ENCODE measurements at places on chromosomes 5 and 9.

GRCh38 chr9:18474783-18475182 lies 830 bp downstream of the ADAMTSL1 start:
- no peak for DNase-seq

GRCh38 chr9:35920051-35920620 lies 10.8 kb downstream of the SPAAR start:
- DNase-seq = no peak

DNA sequence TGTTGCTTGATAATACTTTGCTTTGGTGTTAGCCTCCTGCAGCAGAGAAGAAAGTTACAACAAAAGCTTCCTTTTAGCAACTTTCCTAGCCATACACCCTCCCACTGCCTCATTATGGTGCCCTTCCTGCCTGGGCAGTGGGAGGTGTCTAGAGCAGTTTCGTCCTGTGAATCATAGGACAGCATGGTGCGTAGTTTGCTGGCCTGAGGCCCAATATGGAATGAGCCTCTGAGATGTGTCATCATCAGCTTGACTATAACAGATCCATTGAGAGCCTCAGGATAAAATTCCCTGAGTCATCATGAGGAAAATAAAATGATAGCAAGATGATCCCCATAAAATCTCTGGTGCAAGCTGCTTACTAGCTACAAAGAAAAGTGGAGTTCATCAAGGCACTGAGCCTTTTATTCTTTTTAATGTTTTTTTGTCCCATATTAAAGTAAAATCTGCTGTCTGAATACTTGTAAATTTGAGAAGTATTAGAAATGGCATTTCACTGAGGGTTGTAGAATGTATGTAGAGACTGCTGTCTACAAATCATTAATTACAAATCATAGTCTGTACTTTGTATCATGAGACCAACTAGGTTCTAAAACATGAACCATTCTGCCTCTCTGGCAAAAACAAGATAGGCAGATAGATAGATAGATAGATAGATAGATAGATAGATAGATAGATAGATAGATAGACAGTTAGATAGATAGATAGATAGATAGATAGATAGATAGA lies 303.0 kb upstream of the PDE4D start:
- DNase-seq = no peak

DNA sequence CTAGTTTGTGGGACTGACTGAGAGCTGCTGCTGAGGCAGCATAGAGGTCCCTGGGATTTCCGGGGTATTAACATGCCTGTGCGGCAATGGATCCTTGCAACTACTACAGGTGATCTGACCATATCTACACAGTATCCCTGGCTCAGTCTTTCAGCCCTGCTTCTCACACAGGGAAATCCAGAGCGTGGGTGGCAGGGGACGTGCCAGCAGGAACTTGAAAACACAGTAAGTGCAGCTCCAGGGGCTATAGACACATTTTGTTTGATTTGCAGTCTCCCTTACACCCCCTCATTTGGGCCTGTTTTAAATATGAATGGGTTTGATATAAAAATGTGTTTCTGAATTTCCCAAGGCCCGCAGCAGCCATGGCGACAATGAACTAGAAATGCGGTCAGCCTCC lies 209.5 kb downstream of the DCP2 start:
- no peak for DNase-seq

GRCh38 chr5:71922584-71923106 lies 184.6 kb upstream of the MAP1B start:
- DNase-seq = no peak

DNA sequence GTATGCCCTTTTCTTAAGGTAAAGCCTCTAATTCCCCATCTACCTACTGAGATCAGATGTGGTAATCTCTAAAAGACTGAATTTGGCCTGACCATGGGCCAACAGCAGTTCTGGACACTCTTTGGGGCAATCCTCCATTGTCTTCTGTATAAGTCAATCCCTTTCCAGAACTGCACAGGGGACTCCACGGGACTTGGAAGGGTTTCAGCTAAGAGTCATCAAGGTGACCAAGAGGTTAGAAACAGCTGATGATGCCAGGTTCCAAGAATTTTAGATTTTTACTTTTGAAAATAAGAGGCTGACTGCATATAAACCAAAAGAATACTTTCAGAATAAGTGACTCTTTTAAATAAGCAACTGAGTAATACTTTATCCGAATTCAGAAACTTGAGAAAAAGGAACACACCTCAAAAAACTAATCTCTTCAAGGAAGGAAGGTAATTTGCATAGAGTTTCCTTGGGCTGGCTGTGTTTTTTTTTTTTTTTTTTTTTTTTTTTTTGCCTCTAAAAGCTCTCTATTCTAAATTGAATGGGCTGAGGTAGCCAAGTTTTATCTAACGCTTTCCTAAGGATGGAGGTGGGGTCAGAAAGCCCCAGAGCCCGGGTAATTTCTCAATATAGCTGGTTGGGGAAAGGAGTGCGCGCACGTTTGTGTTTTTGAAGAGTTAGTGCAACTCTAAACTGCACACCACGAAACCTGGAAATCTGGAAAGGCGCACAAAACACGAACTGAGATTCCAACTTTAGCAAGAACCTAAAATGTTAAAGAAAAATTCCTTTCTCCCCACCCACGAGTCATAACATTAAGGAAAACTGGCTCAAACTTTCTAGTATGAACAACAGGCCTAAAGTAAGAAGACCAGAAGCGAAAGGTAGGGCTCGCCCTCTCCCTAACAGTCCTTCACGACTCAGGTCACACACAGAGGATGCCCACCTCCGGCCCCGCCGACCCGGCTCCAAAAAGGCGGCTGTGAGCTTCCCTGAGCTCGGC lies 1.3 kb downstream of the VCP start:
- DNase-seq = no peak

DNA sequence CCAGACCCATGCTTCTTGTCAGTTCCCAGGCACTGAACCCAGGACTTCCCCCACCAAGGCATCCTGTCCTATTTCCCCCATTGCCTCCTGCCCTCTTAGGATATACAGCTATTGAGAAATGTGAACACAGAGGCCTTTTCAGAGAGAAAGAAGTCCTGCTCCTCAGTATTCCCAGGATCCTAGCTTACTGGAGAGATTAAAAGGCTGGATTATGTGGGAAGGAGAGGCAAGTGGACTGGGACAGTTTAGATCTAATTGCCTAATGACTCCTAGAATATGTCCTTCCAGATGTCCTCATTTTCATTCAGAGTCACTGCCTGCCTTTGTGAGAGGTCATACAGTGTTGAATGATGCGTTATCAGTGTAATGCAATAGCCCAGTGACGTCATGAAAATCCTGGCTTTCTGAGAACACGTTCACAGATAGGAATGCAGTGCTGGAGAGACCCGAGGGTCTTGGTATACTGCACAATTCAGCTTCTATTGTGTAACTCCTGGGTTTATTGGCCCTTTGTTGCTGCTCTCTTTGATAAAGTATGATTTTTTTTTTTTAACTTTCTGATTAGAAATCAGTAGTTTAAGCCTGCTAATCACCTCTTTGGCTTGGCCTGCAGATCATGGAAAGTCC lies 26.2 kb downstream of the WWC1 start:
- DNase-seq = no peak

GRCh38 chr5:139803978-139804377 lies 8.4 kb downstream of the PSD2 start:
- DNase-seq = no peak

- no peak for DNase-seq
Measured at GRCh38 chr5:25459082-25459481, 814.3 kb upstream of the CDH10 start.

DNA sequence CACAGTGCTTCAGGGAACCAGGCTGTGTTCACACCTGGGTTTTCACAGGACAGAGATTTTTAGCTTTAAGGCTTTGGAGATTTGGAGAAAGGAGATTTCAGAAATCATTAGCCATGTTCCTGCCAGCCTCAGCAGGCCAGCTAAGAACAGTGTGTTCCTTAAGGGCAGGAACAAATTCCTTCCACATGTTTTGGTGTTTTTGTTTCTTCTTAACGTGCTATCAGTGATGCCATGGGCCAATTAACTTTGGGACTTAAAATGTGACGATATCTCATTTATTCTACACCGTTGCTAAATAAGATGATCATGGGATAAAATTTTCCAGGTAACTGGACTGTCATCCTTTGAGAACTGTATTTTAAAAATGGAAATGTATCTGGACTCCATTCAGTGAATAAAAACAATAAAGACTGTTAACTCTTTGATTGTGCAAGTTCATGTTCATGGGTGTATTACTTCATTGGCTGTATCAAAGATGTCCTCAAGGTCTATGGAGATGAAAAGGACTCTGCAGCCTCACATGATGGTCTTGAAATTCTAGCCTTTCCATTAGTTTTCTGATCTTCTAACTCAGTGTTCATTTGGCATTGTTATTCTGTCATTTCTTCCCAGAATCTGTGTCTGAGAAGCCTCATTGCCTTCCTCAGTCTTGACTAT lies 72.3 kb downstream of the ZNF366 start:
- DNase-seq = no peak

GRCh38 chr9:88503081-88503844 lies 31.7 kb upstream of the NXNL2 start:
- DNase-seq = no peak

DNA sequence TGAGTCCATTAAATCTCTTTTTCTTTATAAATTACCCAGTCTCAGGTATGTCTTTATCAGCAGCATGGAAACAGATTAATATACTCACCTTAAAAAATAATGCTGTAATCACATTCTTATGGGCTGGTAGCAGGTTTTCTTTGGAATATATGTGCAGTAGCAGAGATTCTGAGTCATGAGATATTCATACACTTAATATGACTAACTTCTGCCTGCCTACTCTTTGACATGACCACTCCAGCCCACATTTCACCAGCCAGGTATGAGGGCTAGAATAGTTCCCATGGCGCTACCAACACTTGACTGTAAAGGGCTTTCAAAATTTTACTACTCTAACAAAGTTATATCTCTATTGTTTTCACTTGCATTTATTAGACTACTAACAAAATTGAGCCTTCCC lies 74.1 kb upstream of the GHR start:
- no peak for DNase-seq

DNA sequence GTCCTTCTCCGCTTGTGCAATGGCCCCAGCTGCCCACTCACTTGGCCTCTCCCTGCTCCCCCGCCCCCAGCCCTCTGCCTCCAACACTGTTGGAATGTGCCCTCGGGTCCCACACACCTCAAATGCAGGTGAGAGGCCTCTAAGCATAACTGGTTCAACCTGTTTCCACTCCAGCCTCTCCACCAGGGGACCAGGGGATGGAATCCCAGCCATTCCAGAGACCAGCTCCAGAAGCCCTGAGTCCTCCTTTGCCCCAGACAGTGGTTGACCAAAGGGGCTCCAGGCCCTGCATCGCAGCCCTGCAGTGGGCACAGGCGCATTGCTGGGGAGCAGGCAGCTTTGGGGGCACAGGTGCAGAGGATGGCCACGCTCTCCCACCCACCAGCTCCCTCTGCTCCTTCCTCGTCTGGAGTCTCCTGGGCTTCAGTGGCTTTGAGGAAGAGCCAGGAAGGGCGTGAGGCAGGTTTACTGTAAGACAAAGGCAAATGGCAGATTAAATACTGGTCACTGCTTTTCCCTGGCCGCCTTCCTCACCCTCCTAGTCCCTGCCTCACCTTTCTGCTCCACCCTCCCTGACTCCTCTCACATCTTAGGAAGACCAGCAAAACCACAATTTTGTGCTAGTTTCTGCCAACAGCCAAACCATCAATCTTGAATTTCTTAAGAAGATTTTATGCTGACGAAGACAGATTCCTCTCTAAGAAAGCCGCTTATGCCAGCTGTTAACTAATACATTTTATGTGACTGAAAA lies 29.1 kb upstream of the IRX2 start:
- DNase-seq = no peak

DNA sequence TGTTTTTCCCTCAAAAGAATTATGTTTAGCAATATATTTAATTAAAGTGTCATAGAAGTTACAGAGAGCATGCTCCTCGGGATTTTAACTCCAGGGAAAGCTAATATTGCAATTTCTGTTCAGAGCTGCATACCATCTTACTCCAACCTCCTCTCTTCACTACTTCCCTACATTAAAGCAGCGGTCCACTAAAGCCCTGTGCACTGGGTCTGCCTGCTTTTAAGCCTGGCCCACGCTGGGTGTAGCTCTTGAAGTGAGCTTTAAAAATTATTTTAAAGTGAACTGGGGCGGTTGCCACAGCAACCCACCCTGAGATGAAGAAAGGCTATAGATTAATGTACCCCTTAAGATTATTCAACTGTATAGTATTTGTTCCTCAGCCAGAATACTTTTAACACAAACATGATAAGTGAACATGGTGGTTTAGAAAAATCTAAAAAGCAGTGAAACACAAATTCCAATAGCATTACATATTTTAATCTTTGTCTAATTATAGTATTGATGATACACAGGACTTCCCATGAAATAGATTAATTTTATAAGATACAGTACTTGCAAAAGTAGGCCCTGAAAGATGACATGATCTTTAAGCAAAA lies 3.9 kb upstream of the MEF2C start:
- DNase-seq = no peak

- no peak for DNase-seq
Measured at GRCh38 chr5:153504726-153505125, 14.3 kb downstream of the GRIA1 start.
